Stimulated activated CD8-positive, alpha-beta memory T cell treated with anti-CD3 and anti-CD28 coated beads, Interleukin-2, amount 100 ng/mL, for 1 hour (primary cell): ENCODE measurements at places on chromosomes 11 and 22.
A peak's percentile ranks its signal among the peaks of the same experiment; 100 is the strongest.

DNA sequence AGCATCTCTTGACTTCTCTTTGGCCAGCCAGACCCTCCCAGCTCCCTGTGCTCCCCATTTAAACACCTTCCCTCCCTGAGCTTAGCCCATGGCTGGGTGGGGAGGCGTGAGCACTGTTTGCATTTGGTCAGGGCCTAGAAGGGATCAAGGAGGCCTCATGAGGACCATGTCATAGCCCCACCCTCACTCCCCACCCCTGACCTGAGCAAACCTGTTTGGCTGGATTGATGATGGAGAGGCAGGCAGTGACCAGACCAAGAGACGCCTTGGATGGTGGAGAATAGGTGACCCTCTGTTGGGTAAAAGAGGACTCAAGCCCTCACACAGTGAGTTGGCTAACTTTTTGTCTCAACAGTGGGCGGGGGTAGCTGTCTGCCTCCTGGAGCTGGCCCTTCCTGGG is 49.9 kb downstream of the ST3GAL4 start:
- no peak for DNase-seq

DNA sequence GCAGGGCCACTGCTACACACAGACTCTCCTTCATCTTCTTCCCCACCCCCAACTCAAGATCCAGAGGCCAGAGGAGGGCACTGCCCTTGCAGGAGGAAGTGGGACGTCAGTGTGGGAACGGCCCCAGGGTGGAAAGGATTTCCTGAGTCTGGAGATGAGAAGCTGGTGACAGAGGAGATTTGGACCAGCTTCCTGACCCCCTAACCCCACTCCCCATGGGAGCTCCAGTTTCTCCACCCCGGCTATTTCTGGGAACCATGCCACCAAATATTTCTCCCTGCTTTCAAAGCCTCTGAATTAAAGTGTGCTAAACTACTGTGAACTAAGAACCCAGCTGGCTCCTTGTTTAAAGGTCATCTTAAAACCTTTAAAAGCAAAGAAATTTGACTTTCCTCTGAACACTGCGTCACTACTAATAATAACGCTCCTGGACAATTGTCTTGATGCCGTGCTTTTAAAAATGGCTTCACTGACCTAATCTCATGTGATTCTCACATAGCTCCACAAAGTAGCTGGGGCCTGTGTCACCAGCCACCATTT is 46.6 kb downstream of the CWC15 start:
- no peak for DNase-seq

DNA sequence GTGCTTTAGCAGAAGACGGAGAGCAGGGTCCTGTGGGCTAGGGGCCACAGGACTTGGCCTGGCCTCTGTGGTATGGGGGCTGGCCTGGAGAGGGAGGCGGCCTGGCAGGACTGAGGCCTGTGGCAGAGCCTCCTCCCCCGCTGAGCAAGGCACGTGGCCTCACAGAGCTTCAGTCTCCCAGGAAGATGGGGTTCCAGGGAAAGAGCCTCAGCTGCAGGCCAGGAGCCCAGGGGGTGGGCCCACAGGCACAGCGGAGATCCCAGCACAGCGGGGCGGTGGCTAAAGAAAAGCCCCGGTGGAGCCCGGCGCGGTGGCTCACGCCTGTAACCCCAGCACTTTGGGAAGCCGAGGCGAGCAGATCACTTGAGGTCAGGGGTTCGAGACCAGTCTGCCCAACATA is 2.2 kb downstream of the MAPK12 start:
- DNase-seq = no peak

GRCh38 chr11:95499516-95500135 is 268.6 kb upstream of the SESN3 start:
- DNase-seq = no peak

GRCh38 chr11:17347676-17348075 is 3.9 kb upstream of the NCR3LG1 start:
- DNase-seq = no peak

GRCh38 chr11:69249311-69250185 is 44.4 kb upstream of the MYEOV start:
- no peak for DNase-seq

DNA sequence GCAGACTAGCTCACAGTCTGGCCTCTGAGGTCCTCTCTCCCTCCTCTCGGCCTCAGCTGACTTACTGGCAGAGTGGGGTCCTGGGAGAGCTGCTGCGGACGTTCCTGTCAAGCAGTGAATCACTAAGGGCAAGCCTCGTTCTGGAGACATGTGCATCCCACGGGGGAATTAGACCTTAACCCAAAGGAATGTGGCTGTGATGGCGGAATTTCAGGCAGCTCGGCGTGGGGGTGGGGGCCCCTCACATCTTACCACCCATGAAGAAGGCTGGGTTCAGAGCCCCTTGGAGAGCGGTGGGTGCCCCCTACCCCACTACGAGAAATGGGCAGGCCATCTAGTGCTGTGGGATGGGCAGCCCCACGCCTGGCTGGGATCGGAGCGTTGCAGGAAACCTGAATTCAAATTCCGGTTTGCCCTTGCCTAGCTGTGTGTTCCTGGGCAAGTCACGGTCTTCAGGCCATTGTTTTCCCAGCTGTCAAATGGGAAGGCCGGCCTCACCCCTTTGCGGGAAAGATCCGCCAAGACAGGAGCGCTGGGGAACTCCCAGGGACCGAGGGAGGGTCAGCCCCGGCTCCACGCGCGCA is 554 bp downstream of the LRRC32 start:
- no peak for DNase-seq

DNA sequence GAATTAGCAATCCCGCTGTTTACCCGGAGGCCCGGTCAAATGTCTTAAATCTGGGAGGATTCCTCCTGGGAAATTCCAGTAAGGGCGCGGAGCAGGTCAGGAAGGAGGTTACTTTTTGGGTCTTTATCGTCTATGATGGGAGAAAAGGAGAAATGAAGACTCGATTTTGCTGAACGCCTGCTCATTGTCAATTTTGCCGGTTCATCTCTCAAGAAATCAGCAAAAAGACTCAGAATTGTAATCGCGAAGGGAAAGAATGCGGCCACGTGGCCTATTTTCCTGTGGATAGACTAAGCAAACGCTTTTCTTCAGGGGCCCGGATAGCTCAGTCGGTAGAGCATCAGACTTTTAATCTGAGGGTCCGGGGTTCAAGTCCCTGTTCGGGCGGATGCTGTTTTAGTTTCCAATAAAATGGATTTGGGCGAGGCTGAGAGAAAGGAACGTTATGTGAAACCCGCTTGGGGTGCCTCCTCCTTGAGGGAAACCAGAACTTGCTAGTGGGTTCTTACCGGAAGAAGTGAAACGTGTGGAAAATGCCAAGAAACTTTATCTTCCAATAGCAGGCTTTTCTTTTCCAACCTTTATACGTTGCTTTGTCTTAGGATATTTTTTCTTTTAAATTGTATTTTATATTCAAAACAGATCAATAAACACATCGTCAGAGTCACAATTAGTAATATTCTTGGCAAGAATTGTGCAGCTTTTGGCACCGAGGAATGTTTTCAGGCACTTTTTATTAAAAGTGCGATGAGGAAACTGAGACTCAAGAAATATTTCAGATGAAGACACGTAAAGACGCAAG is 45.0 kb downstream of the OR4D9 start:
- DNase-seq = peak; percentile 16

DNA sequence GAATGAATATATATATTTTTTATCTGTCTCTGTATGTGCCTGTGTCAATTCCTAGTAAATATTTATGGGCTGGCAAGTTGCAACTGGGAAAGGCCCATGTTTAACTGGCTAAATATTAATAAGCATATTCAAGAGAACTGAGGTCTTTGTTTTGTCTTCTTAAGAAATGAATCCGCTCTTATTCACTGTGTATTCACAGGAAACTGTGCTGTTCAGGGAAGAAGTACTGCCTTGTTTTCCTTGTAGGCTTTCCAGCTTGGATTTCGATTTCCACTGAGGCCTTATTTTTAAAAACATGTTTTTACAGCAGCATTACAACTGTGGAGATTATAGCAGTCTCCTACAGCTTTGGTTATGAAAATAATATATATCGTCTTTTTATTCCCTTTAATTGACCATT is 64.7 kb downstream of the LDLRAD3 start:
- no peak for DNase-seq

GRCh38 chr11:65539744-65540289 is 14.9 kb downstream of the SCYL1 start:
- DNase-seq = no peak

GRCh38 chr11:64357904-64358535 is 942 bp upstream of the RPS6KA4 start:
- DNase-seq = no peak

- no peak for DNase-seq
These were observed 54.6 kb downstream of the SPECC1L start for GRCh38 chr22:24325105-24325757.

GRCh38 chr11:57205041-57205641 is 23.4 kb downstream of the LRRC55 start:
- DNase-seq = no peak

- no peak for DNase-seq
These were observed 1.6 kb upstream of the SUN2 start for GRCh38 chr22:38757464-38757757.

GRCh38 chr11:119277660-119278059 is 39.3 kb downstream of the MCAM start:
- DNase-seq = no peak

GRCh38 chr11:2898366-2899079 is 12.9 kb upstream of the CDKN1C start:
- DNase-seq = peak; percentile 50

DNA sequence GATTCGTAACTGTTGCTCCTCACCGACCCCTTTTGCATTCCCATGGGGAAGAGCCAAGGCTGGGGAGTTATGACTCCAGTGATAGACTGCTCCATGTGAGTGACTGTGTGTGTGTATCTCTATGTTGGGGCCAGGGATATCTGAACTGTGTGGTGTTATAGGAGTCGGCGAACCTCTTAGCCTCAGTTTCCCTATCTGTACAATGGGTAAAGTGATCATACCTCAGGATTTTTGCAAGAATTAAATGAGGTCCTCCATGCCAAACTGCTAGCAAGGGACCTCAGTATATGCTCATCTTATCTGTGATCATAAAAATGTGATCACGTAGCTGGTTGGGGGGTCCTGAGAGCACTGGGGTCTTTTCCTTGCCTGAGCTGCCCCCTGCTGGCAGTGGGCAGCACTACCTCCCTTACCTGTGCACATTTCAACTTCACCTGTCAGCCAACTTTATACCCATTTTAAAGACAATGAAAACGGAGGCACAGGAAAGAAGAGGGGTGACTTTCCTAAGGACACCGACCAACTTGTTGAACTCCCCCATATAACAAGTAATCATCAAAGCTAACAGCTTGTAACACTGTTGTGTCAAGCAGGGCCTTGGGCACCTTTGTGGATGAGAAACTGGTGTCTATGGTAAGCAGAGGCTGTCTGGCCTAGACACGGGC is 1.4 kb upstream of the DPP3 start:
- no peak for DNase-seq
